Stimulated activated CD8-positive, alpha-beta memory T cell treated with anti-CD3 and anti-CD28 coated beads, Interleukin-7, amount 100 ng/mL, for 4 hours (primary cell): ENCODE measurements at places on chromosomes 4 and X.

DNA sequence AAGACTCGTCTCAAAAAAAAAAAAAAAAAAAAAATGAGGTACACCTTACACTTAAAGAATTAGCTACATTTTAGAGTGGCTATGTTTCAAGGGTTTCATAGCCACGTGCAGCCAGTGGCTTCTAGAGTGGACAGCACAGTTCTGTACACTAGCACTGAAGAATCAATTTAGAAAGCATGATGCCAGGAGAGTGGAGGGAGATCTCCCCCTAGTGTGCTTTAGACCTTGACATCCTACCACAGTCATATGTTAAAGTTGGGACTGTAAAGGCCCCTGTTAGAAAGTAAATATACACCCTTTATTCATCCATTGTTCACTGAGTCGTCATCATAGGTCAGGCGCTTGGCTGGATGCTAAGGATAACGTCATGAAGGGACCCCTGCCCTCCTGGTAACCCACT is 179.4 kb downstream of the QDPR start:
- DNase-seq, result no peak

GRCh38 chrX:9942086-9942485 is 25.1 kb upstream of the CLDN34 start:
- DNase-seq, result peak; percentile 45

- no peak for DNase-seq
Measured at GRCh38 chrX:149522916-149523315, 17.8 kb upstream of the IDS start.

DNA sequence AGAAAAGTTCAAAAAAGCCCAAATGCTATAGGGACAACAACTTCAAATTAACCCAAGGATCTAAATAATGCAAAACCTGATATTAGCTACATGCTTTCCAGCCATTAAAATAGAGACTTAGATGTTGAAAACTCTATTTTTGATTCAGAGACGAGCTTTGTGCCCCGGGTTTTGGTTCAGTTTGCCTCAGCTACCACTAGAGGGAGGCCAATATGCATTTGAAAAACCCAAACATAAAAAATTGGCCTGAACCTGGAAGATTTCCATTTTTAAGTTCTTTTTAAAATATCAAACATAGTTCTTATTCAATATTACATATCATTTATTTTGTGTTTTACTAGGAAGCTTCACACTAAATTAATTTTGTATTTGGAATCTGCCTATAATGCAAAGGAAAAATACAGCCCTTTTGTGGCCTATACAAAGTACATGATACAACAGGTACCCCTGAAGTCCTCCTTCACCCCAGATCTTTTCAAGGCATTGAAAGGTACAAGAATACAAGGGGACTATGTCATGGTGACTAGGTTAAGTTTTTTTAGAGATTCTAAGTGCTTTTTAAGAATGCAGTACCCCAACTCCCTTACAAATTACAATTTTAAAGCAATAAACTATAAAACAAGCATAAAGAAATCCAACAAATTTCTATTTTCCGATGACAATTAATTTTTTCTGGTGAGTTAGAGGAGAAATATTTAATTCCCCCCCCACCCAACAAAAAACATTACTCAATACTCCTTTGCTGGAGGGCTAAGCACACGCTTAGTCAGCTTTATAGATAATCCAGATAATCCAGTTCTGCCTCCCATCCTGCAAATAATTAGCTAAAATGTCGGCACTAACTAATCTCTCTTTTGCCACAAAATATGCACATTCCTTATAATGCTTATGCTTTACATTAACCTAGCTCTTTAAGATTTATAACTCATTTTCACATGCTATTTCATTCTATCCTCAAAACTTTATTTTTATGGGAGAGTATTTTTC is 97.7 kb upstream of the PTPN13 start:
- DNase-seq, result no peak

DNA sequence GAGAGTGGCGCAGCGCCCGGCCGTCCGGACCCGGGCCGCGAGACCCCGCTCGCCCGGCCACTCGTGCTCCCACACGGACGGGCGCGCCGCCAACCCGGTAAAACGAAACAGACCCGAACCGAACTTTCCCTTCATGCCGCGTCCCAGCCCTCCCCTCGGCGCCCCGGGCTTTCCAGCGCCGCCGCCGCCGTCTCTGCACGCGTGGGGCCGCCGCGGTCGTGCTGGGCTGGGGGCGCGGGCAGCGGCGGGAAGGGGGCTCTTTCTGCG is 222 bp downstream of the SMAD1 start:
- DNase-seq, result peak; percentile 2

GRCh38 chr4:13635286-13635799 is 7.8 kb upstream of the BOD1L1 start:
- DNase-seq, result no peak

DNA sequence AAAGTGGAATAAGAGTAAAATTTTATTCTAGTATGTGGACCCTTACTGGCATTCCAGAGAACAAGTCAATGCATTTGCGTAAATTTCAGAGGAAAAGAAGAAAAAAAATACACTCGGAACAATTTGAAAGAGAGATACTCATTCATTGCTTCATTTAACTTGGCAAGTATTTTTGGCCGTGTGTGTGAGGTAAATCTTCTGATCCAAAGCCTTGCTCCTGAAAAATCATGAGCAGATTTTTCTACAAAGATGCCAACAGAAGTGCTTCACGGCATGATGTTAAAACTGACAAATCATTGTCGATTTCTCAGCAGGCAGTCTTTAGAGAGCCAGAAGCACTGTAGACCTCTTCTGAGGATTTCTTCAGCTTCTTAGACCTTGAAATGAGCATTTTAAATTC is 194.0 kb downstream of the COX18 start:
- no peak for DNase-seq

DNA sequence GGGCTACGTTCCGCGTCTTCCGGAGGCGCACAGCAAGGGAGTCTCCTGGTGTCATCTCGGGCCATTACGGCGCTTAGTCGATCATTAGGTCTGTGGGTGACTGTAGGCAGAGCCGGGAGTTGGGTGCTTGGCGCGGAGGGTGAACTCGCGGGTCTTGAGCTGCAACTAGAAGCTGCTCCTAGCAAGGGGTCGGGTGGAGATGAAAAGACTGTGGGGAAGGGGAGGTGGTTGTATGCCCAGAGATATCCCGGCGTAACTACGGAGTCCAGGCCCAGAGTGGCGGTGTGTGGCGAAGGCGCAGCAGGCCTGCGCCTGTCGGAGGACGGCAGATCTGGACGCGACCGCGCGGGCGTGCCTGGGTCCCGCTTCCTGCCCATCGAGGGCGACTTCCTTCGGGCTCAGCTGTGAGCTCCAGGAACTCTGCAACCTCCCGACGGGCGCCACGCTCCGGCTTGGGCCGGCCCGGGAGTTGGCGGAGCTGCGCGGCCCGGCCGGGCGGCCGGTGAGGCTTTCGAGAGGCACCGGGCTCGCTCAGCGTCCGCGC is 2.7 kb upstream of the NKX3-2 start:
- no peak for DNase-seq

- peak; percentile 50 for DNase-seq
Measured at GRCh38 chrX:40099055-40099958, 1.5 kb upstream of the BCOR start.

DNA sequence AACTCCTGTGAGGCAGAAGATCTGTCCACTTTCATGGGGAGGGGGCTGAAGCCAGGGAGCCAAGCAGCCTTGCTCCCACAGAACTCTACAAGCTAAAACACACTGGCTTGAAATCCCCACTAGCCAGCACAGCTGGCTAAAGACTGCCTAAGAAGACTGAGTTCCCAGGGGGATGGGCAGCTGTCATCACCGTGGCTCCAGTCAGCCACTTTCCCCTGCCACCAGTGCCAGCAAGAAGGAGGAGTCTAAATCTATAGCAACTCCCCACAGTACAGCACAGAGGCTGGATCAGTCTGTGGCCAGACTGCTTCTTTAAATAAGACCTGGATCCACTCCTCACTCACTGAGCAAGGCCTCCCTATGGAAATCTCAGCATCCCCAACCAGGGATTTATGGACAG is 308.6 kb downstream of the FAM47B start:
- DNase-seq, result no peak

GRCh38 chr4:77617203-77617602 is 11.6 kb downstream of the CXCL13 start:
- no peak for DNase-seq

DNA sequence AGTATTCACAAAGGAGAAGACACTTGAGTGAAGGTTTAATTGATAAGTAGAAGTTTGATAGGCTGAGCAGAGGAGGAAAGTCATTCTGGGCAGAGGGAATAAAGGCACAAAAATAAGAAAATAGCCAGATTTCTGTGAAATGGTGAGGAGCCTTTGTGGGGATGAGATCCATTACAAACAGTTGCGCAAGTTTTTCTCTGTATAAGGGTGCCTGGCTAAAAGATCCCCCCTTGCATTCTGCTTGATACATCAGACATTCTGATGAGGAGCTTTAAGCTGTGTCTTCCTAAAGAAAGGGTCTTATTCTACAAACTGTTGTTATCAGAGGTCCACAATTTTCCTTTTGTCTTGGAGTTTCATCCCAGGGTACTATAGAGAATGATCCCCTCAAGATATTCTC is 112.0 kb downstream of the ARHGAP36 start:
- DNase-seq, result no peak

GRCh38 chr4:30837131-30837539 is 117.0 kb downstream of the PCDH7 start:
- DNase-seq, result no peak

- no peak for DNase-seq
Measured at GRCh38 chr4:55125087-55125721, at the start of gene KDR. TSS of gene KDR (minus strand) at chr4:55125595. CDS start at chr4:55125293, 302 bp downstream.

GRCh38 chr4:154292589-154292988 is 199.0 kb downstream of the DCHS2 start:
- no peak for DNase-seq

GRCh38 chrX:13219991-13220764 is 99.7 kb downstream of the ATXN3L start:
- no peak for DNase-seq

DNA sequence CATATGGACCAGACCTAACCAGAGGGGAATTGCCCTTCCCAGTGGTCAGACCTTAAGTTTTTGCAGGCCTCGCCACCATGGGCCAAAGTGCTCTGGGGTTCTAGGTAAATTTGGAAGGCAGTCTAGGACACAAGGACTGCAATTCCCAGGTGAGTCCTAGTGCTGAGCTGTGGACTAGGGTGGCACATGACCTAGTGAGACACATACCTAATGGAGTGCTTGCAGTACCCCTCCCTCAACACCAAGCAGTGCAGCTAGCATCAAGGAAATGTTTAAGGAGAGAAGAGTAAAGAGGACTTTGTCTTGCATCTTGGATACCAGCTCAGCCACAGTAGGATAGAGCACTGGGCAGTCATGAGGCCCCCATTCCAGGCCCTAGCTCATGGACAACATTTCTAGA is 60.8 kb downstream of the BRCC3 start:
- DNase-seq, result no peak

DNA sequence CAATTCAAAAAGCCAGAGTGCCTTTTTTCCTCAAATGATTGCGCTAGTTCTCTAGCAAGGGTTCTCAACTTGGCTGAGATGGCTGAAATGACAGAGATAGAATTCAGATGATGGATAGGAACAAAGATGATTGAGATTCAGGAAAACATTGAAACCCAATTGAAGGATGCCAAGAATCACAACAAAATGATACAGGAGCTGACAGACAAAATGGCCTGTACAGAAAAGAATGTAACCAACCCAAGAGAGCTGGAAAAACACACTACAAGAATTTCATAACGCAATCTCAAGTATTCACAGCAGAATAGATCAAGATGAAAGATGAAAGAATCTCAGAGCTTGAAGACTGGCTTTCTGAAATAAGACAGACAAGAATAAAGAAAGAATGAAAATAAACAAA is 51.7 kb upstream of the MMAA start:
- DNase-seq, result no peak

- no peak for DNase-seq
Measured at GRCh38 chrX:44494357-44494756, 48.3 kb downstream of the FUNDC1 start.

DNA sequence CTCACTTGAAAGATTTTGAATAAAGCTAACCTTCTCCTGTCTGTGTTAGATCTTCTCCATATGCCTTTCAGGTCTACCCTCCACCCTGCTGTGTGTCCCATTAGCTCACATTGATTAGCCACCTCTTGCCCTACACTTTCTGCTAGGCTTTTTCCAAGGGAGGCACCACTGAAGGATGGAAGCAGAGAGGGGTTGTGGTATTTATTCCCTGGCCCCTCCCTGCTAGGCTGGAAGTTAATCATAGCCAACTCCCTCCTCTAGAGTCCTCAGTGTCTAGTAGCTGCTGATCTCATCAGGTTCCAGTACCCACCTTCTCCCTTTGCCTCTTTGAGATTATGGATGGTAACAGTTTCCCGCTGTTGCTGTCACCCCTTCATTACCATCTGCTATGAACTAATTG is 8.9 kb upstream of the SMIM43 start:
- no peak for DNase-seq

GRCh38 chrX:11558972-11559371 is 106.7 kb downstream of the ARHGAP6 start:
- DNase-seq, result peak; percentile 1

DNA sequence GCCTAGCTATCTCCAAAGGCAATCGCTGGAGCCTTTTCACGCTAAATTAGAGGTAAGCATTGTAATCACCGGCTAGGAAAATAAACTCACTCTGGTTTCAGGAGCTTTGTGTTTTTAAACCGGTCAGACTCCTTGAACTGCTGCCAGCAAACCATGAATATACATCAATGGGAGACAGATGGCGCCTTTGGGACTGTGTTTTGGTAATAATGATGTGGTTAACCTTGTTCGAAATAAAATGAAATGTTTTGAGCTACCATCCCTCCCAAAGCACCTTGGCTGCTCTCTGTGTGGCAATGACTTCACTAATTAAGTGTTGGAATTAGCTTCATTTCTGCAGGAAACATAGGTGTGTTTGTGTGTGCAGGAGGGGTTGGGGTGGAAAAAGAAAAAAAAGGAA is 65.3 kb downstream of the CLNK start:
- no peak for DNase-seq

DNA sequence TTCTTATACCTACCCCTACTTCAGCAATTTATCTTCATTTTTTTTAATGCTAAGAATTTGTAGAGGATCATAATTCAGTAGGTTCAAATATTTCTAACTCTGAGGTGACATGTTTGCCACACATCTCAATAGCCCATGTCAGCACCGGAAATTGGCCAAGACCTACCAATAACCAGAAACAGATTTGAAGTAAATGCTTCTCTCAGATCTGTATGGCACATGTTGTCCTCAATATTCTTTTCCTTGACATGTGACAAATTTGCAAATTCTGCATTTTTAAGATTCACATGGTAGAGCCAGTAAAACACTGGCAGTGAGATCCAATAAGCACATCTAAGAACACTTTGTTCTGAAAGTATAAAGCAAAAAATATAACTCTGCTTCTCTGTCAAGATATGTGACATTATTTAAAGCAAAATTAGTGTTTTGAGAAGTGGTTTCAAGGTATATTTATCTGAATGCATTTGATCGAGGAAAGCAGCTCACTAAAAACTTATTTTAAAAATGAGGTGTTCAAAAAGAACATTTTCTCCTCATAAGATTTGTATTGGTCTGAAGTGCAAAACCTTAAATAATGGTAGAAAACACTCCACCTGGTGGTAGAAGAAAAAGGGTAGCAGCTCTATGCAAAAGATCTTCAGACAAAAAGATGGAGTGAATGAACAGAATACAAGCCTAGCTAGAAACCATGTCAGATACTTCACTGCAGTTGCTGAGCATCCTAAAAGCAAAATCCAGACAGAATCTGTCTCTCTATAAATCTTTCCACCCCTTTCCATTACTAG is 513.8 kb upstream of the FAM241A start:
- no peak for DNase-seq

GRCh38 chr4:4415107-4415805 is 28.4 kb downstream of the NSG1 start:
- DNase-seq, result no peak
